HT1080 (cell line): ENCODE measurements at places on chromosomes 7 and 10.

- DNase-seq = no peak
Measured at GRCh38 chr7:87806150-87806549, 70.0 kb downstream of the SLC25A40 start.

- peak; percentile 11 for DNase-seq
Measured at GRCh38 chr7:133676805-133677370, 424.0 kb downstream of the EXOC4 start.

GRCh38 chr7:55180963-55181542 lies 162.2 kb downstream of the EGFR start:
- DNase-seq = no peak

- DNase-seq = peak; percentile 34
Measured at GRCh38 chr7:123492485-123492884, 41.9 kb downstream of the IQUB start.

GRCh38 chr7:83355143-83355542 lies 192.5 kb upstream of the PCLO start:
- peak; percentile 20 for DNase-seq

DNA sequence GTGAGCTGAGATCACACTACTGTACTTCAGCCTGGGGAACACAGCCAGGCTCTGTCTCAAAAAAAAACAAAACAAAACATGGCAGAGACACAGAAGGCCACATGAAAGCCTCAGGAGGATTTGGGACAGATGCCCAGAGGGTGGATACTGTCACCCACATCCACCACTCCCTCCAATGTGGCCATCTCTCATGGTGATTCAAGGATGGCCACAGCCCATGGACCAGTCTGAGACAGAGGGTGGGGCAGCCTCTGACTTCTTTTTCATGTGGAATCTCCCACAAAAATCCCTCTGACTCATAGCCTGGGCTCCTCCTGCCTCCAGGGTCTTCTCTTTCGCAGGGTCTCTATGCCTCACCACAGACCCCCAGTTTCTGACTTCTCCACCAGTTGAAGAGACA lies 59.0 kb upstream of the GTF2I start:
- peak; percentile 75 for DNase-seq

DNA sequence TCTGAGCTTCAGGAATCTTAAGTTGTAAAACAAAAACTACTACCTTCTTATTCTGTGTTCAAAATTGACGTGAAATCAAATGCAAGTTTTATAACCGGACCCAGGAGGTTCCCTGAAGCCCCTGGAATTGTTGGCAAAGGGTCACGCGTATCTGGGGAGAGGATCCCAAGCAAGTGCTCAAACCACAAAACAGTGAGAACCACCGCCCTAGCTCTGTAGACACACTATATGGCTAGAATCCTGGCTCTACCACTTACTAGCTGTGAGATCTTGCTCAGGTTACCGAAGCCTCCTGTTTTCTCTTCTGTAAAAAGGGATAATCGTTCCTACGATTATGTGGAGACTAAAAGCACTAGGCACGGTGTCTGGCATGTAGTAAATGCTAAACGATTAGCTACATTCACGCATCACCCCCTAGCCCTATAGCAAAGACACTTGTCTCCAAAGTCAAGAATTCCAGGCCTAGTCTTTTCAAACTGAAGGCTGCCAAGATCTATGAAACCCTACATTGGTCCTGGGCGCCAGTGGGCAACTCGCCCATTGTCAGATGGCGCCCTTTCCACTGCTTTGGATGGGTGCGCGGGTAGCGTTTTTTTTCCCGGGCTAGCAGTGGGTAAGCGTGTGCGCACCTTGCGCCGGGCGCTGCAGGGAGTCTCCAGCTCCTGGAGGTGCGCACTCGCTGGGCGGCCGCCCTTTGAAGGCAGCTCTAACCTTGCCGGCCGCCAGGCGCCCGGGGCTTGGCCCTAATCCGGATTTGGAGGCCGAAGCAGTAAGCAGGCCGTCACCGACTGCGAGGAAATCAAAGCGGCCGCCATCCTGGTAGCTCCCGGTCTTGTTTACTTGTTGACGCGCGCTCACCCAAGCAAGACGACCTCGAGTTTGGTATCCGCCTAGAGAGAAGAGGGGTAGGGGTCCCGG lies 11.6 kb upstream of the NKX2-3 start:
- no peak for DNase-seq

- no peak for DNase-seq
Measured at GRCh38 chr10:9068003-9068402, 1013.5 kb downstream of the GATA3 start.

DNA sequence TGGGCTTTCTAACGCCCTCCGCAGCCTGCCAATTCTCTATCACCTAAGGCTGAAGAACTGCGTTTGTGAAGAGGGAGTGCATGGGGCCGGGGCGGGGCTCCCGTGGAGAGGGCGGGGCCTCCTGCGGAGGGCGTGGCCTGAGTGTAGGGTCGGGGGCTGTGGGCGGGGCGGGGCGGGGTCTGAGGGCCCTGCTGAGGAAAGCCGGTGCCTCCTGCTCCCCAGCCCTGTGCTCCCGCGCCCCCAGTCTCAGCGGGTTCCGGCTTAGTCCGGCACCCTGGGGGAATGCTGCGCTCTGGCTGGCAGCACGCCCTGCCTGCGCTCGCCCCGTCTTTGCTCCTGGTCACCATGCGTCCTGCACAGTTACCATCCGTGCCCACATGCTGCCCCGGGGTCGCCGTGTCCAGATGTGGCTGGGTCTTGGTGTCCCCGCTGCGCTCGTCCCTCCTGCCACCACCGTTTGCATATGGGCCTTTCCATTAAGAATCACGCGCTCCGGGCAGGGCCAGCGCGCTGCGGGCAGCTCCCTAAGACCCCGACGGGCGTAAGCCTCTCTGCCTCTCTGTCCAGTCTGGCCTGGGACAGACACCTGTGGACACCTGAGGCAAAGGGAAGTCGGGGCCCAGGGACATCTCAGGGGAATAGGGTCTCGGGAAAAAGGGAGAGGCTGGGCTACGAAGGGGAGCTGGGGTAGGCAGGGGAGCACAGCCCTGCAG lies 144.0 kb upstream of the RET start:
- no peak for DNase-seq

DNA sequence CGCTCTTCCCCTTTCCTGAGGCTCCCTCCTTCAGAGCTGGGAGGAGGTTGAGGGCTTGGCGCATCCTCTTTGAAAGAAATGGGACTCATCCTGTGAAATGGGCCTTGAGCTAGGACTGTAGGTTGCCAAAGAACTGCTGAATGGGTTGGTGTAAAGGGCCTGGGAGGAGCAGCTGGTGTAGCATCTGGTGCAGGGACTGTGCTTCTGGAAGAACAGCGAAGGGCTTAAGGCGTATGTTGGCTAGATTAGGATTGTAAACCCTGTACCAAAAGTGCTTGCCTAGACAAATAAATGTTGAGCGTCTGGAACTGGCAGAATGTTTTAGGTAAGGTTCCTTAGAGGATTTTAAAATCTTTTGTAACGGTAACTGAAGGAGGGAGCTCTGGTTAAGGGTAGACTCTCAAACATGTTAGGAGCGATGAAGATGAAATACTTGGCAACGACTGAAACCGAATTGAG lies 563 bp downstream of the STAM start:
- DNase-seq = no peak

GRCh38 chr7:113915956-113916355 lies 2.9 kb downstream of the PPP1R3A start:
- no peak for DNase-seq

DNA sequence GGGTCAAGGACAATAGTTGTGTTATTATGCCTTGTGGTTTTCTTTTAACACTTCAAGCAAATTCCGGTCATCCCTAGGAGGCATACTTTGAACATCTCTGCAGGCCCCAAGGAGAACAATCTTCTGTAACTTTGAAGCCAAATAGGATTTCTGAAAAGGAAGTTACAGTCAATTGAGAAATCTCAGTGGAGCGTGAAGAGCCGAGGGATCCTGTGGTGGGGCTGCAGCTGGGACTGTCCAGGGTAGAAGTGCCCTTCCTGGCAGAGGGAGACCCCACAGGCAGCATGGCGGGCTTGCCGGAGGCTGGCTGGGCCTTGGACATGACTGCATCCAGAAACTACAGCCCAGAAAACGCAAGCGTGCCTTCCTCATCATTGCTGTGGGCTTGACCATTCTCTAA lies 179.7 kb downstream of the PTPN20 start:
- DNase-seq = no peak

DNA sequence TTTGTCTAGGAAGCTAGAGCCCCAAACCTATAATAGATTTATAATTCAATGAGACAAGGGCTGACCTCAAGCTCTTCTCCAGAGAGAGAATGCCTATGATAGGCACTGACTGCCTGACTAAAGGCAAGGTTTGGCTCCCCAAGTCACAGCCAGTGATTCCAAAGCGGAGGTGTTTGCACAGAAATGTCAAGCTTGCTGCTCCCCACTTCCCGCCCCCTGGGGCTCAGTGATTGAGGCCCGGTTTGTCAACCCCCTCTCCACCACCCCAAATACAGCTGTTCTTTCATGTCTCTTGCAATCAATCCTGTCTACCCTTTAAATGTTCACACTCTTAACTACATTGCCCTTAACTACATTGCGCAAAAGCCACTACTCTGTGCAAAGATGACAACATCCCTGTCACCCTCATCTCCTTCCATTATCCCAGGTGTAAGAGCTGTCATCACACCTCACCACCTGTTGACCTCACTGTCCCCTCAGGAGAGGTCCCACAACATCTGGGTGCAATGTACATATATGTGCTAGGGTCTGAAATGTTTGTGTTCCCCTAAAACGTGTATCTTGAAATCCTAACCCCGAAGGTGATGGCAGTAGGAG lies 58.0 kb downstream of the NUDCD3 start:
- no peak for DNase-seq

- DNase-seq = peak; percentile 39
Measured at GRCh38 chr7:141359740-141360415, 191.3 kb upstream of the AGK start.

DNA sequence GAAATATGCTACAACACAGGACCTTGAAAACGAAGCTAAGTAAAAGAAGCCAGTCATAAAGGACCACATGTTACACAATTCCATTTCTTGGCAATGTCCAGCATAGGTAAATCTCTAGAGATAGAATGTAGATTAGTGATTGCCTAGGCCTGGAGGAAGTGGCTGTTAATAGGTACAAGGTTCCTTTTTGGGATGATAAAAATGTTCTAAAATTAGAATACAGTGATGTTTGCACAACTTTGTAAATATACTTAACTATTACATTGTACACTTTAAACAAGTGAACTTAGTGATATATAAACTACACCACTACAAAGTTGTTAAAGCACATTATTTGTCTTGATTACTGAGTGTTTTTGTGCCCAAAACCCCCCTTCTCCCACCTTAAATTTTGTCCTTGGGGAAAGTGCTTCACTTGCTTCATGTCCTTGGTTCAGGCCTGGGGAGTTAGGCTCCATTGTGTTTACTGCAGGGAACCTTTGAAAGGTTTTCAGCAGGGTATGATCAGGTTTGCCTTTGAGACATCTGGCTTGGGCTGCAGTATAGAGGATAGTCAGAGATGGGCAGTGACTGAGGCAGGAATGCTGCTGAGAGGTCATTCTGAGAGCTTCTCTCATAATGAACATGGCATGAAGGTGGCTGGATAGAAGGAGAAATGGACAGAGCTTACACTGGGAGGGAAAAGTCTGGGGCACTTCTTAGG lies 1052.6 kb downstream of the REEP3 start:
- no peak for DNase-seq

DNA sequence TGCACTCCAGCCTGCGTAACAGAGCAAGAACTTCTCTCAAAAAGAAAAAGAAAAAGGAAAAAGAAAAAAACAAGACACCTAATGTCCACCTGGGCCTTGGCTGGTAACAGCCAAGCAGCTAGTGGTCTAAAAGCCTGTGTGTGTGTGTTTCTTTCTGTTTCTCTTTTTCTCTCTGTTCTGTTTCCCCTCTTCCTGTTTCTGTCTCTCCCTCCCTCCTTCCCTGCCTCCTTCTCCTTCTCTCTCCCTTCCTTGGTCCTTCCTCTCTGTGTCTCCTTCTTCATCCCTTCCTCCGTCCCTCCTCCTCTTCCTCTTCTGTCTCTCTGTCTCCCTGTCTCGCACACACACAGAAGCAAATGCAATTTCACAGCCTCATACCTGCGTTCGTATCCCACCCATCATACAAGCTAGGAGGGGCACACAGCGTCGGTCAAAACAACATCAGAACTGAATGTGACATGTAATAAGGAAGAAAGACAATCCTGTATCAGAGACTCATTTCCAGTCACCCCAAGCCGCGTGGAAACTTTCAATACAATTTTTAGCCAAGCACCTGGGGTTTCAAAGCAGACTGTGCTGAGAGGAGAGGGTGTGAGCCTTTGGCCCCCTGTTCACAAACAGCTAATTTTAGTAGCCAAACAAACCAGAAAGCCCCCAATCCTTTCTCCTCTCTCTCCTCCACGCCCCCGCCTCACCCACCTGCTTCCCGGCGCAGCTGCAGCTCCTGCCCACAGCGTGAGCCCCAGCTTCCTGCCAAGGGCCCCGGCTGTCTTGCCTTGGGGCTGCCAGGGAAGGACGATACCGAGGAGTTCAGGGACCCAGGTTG lies 50.2 kb upstream of the GNA12 start:
- DNase-seq = no peak

DNA sequence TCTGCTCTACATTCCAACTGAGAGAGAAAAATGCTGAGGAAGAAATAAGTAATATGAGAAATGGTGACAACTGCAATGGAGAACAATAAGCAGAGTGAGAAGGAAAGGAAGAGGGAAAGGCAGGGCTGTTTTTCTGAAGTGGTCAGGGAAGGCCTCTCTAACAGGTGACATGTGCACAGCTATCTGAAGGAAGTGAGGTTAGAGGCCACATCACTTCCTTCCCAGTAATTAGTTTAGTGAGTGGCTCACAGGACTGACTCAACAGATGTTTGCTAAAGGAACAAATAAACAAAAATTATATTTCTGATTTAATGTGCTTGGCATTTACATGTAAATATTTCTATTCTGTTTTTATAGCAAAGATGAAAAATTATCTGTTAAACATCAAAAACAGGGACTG lies 77.9 kb downstream of the ARHGAP21 start:
- peak; percentile 37 for DNase-seq

- DNase-seq = no peak
Measured at GRCh38 chr7:102073931-102074880, 212.5 kb upstream of the SH2B2 start.

- DNase-seq = no peak
Measured at GRCh38 chr10:18155321-18155720, 15.1 kb downstream of the CACNB2 start.

DNA sequence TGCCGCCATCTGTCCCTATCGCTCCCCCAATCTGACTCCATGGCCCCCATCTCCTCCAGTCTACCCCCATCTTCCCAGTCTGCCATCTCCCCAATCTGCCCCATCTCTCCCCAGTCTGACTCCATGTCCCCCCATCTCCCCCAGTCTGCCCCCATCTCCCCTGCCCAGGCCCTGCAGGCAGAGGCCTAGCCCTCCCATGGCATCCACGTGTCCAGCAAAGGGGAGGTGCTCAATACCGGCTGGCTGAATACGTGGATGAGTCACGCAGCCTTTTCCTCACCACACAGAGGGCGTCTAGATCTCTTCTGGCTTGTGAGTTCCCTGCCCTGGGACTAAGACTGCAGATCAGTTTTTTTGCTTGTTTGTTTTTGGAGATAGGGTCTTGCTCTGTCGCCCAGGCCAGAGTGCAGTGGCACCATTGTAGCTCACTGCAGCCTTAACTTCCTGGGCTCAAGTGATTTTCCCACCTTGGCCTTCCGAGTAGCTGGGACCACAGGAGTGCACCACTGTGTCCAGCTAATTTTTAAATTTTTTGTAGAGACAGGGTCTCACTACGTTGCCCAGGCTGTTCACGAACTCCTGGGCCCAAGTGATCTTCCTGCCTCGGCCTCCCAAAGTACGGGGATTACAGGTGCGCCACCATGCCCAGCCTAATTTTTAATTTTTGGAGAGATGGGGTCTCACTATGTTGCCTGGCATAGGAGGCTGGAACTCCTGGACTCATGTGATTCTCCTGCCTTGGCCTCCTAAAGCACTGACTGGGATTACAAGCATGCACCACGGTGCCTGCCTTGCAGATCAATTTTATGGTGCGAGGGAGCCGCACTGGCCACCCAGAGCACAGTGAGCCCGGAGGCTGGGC lies 15.3 kb upstream of the GPR146 start:
- DNase-seq = peak; percentile 93
